ENCODE measurements at places on chromosomes 2 and 18. TPM values are rescaled to one million over a fixed set of nuclear protein-coding genes. Genes with fewer than 3 reads are reported as not detected.

GRCh38 chr2:168757223-168757622 is 45.2 kb upstream of the NOSTRIN start:
- DNase-seq, result no peak

DNA sequence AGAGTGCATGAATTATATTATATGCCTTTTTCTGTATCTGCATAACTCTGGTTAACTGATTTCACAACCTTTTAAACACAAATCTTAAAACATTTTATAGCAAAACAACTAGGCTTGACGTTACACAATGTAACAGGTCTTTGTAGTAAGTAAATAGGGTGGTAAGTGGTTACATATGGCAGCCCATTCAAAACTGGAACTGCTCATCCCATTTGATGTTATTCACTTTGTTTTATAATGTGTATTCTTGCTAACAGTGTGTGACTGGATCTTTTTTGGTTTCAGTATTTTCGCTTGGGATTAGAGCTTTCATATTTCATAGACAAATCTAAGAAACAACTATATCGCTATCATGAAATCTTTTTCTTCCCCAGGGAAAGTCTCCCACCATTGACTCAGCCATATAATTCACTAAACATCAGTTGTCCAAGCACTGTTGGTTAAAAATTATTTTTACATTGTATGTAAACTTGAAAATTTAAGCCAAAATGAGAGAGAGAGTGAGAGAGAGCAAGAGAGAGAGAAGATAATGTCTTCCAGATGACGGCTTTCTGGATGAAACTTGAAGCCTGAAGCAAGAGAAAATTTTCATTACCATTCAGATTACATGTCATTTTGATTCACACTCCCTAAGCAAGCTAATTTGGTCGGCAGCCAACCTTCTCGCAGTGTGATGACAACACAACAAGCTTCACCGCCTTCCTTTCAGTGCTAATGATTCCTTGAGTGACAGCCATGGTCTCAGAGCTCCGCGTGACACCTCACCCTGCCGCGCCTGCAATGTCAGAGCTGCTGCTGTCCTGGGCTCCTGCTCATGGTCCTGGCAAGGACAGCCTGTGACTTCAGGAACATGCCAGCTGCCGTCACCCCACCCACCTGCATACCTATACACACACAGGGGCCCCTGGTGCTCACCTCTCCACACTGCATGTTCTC is 946.9 kb upstream of the SOX11 start:
- no peak for DNase-seq

GRCh38 chr2:85049236-85049635 is 78.3 kb downstream of the KCMF1 start:
- DNase-seq, result no peak

The HOXD1 gene
- not detected for total RNA-seq

The NRP2 gene
- total RNA-seq, result 7.2 TPM

GRCh38 chr2:15750433-15750814 is 158.8 kb downstream of the DDX1 start:
- no peak for DNase-seq

The COL3A1 gene
- total RNA-seq, result not detected

DNA sequence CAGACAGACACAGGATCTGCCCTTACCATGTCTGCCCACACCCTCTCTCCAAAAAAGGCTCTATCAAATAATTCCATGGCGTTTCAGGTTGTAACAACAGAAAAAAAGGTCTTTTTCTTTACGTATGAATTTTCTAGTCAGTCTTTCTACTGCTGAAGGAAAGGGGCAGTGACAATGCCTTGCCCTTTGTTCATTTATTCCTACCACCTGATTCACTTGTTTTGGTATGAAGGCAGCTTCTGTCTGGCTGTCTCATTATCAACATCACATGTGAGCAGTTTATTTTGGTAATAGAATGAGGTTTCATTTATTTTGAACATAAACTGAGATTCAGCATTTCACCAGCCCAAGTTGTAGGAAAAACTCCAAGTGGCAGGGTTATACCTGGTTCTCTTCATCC is 94.3 kb upstream of the KLF7 start:
- no peak for DNase-seq

GRCh38 chr2:167480986-167481309 is 592.7 kb downstream of the XIRP2 start:
- DNase-seq, result no peak

The IL37 gene
- not detected for total RNA-seq

The MC2R gene
- total RNA-seq, result not detected

- no peak for DNase-seq
These were observed 52.8 kb upstream of the RTN4 start for GRCh38 chr2:55103046-55103445.

GRCh38 chr2:170396799-170397459 is 219.0 kb downstream of the MYO3B start:
- peak; percentile 43 for DNase-seq

GRCh38 chr2:100895402-100895801 is 75.5 kb downstream of the NPAS2 start:
- DNase-seq, result no peak

DNA sequence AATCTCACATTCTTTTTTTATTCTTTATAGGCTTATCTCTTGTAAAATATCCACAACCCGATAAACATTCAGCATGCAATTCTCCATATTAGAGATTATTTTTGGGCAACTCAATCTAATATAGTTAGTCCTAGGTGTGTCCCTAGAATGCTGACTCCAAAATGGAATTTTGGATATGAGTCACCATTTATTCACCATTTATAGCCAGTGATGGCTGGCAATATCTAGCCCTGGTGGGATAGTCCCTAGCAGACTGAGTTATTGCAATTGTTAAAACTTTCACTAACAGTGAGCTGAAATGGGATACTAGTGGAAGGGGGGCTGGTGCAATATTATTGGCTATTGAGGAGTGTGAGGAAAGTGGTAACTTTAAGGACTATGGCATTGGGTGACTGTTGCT is 401.6 kb downstream of the SLC4A3 start:
- no peak for DNase-seq

GRCh38 chr18:61474341-61474740 is 141.1 kb downstream of the CDH20 start:
- DNase-seq, result no peak

GRCh38 chr2:41741951-41742595 is 305.7 kb upstream of the PKDCC start:
- DNase-seq, result peak; percentile 7

DNA sequence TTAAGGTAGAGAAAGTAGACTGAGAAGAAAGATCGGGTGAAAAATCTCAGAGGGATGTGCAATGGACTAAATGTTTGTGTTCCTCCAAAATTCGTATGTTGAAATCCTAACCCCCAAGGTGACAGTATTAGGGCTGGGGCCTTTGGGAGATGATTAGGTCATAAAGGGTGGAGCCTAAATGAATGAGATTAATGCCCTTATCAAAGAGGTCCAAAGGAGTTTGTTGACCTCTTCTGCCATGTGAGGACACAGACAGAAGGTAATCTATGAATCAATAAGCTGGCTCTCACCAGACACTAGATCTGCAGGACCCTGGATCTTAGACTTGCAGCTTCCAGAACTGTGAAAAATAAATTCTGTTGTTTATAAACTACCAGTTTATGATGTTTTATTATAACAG is 2.7 kb upstream of the NMI start:
- DNase-seq, result no peak

DNA sequence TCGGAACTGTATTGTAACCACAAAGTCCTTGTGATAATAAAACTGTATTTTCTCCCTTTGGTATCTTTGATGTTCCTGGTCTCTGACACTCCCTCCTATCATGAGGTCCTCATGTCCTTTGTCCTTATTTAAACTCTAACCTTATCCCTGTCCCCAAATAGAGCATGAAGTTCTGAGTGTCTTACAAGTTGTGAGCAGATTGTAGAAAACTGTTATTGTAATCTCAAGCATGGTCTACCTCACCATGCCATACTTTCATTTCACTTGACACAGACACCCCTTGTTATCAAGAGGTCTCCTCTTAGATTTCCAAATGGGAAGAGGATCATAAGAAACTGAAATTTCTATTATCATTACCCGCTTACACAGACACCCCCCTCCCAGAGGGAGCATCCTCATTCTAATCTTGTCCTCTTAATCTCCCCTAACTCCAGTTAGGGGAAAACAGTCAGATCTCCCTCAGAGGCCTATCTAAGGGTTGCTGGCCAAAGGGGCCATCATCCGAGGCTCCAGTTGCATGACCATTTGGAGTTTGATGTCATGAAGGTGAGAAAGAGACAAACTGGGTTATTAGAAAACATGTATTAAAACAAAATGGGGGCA is 29.0 kb downstream of the MYO3B start:
- no peak for DNase-seq

DNA sequence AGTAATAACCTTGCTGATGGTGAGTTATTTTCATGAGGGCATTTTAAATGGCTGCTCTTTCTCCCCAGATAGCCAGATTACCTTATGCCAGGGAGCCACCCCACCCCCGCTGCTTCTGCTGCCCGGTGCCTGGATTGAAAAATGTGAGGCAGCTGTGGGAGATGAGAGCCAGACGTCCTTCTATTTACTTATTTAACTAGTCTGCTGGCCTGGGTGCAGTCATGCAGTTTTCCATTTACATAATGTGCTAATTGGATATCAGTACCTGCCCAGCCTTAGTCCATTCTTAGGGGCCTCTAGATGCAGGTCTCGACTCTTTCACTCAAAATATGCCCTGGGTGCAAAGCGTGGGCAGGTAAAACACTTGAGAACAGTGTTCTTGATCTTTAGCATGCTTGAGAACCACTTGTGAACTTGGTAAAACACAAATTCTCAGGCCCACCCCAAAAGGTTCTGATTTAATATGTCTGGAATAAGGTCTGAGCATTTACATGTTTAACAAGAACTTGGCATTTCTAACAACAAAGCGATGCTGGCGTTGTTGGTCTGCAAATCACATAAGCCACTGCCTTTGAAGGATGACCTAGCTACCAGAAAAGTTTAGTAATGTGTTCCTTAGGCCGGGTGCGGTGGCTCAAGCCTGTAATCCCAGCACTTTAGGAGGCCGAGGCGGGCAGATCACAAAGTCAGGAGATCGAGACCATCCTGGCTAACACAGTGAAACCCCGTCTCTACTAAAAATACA is 154.3 kb downstream of the NRP2 start:
- DNase-seq, result peak; percentile 68

The TPO gene
- total RNA-seq, result not detected

The CDK5R2 gene
- 0.61 TPM for total RNA-seq

The SLC4A3 gene
- not detected for total RNA-seq

DNA sequence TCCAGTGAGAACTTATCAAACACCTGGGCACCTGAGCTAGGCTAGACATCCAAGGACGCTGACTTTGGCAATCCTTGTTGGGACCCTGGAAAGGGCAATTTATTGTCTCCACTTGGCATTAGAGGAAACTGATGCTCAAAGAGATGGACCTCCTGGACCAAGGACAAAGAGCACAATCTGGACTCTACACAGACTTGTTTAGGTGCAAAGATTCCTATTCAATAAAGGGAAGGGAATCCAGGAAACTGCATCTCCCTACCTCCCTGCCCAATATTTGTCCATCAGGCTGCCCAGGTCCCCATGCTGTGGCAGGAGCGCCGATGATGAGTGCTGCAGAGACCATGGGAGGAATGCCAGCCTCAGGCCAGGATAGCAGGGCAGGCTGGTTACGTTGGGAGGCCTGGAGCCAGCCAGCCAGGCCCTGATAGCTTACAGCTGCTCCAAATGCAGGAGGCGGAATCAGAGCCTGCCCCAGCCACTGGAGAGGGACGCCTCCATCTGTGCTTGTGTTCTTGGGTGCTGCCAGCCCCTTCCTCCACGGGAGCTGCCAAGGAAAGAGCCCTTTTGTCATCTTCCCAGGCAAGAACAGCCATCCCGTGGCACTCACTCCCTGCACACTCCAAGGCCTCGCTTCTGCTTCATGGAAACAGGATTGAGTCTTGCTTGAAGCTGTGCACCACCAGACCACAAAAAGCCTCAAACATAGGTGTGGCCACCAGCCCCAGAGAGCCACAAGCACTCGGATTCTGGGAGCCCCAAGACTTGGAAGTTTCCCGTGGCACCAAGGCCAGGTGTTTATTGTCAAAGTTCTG is 60.0 kb downstream of the HS1BP3 start:
- DNase-seq, result no peak

GRCh38 chr2:214593727-214594126 is 182.9 kb downstream of the VWC2L start:
- DNase-seq, result no peak
